ENCODE measurements at places on chromosomes 2 and 18. TPM values are rescaled to one million over a fixed set of nuclear protein-coding genes. Genes with fewer than 3 reads are reported as not detected.

ZNF892 gene
- total RNA-seq = 15.4 TPM

ST6GAL2 gene
- total RNA-seq = 12.8 TPM

SP5 gene
- total RNA-seq = 8.5 TPM

FBXO36 gene
- total RNA-seq = 13.1 TPM

LAMA1 gene
- 95.4 TPM for total RNA-seq

PDCD1 gene
- not detected for total RNA-seq

POTEJ gene
- 0.21 TPM for total RNA-seq

NGEF gene
- total RNA-seq = 4.3 TPM

MALL gene
- 1.4 TPM for total RNA-seq

RPRM gene
- total RNA-seq = 0.51 TPM

ZSCAN30 gene
- 22.1 TPM for total RNA-seq

IL18R1 gene
- 0.07 TPM for total RNA-seq

MZT2B gene
- 21.4 TPM for total RNA-seq

DSEL gene
- 7.1 TPM for total RNA-seq

PLCL1 gene
- 0.41 TPM for total RNA-seq

IDH1 gene
- 308 TPM for total RNA-seq
